Stimulated activated CD4-positive, alpha-beta T cell treated with anti-CD3 and anti-CD28 coated beads, Interleukin-1b, Interleukin-23, amount 100 ng/mL, for 1 hour (primary cell): ENCODE measurements at places on chromosomes 16 and 17.

DNA sequence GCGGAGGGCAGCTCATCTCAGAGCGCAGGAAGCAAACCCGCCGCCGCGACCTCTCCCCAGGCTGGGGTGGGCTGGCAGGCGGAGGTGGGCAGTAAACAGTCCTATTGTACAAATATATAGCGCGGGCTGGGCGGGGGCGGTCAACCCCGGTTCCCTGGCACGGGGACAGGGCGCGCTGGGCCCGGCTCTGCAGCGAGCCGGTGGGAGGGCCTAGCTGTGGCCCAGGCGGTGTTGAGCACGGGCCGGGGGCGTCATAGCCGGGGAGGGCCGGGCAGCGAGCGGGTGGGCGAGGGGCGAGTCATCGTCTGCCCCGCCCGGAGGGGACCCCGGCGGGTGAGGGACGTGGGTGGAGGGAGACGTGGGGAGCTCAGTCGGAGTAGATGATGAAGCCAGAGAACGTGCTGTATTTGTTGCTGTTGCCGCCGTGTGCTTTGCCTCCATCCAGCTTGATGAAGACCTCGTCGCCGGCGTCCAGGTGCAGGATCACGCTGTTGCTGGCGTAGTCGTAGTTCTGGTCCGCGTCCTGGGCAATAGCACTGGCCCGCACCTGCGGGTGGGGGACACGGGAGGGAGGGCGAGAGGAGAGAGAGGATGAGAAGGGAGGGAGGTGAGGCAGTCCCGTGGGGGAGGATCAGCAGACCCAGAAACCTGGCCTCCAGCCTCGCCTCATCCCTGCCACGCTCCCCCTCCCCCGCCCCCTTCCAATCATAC, 8.1 kb downstream of the C1QL1 start:
- no peak for DNase-seq

GRCh38 chr16:54540525-54541180, 254.1 kb upstream of the IRX3 start:
- DNase-seq: no peak

DNA sequence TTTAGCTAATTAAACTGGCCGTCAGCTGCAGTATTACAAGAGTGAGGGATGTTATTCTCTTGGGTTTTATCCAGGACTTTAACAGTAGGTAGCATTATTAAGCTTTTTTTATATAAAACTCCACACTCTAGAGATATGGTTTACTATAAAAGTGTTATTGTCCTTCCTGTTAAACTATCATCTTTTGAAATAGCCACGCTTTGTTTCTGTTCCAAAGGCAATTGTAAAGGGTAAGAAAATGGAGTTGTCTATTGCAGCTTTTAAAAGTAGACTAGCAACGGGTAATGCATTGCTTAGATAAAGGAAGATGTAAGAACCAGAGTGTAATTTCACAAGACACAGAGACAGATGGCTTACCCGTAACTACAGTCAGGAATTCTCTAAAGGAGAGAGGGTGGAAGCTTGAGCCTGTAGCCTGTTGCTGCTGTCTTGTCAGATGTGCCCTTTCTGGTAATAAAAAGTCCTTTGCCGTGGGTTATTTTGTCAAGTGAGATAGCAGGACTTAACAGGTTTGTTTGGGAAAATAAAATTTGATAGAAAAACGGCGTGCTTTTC, 56.4 kb downstream of the WWOX start:
- DNase-seq: no peak

DNA sequence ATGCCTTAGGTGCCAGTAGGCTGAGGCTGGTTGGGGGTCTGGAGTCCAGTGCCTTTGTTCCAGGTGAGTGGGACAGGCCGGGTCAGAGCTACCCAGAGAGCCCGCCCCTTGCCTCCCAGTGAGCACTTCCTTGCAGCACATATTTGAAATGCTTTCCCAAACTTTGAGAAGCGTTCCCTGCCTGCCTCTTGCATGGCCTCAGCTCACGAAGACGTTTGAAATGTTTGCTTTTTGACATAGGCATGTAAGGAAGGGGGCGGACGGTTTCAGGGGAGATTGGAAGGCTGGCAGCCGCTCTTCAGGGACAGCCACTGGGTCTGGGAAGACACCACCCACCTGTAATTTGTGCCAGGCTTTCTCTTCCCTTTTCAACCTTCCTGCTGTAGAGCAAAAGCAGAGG, 5.1 kb upstream of the FOXL1 start:
- no peak for DNase-seq

GRCh38 chr16:80759419-80760162, 44.8 kb downstream of the CDYL2 start:
- no peak for DNase-seq

GRCh38 chr16:85326113-85326793, 214.0 kb upstream of the CIBAR2 start:
- DNase-seq: no peak
